Fibroblast of mammary gland (primary cell): ENCODE measurements at places on chromosomes 16 and 17.

DNA sequence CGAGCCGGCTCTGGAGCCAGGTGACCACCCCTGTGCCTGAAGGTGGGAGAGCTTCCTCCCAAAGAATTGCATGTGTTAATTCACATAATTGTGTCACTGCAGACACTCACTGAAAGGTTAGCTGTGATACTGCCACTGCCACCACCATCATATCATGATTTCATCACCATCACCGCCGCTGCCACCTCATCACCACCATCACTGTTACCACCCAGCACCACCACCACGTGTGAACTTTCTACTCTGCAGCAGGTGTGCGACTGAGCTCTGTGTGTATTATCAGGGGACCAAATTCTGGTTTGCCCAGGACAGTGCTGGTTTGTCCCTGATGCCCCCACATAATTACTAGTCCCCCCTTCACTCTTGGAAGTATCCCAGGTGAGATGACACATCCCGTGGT is 15.2 kb downstream of the BCAR1 start:
- DNase-seq: no peak

DNA sequence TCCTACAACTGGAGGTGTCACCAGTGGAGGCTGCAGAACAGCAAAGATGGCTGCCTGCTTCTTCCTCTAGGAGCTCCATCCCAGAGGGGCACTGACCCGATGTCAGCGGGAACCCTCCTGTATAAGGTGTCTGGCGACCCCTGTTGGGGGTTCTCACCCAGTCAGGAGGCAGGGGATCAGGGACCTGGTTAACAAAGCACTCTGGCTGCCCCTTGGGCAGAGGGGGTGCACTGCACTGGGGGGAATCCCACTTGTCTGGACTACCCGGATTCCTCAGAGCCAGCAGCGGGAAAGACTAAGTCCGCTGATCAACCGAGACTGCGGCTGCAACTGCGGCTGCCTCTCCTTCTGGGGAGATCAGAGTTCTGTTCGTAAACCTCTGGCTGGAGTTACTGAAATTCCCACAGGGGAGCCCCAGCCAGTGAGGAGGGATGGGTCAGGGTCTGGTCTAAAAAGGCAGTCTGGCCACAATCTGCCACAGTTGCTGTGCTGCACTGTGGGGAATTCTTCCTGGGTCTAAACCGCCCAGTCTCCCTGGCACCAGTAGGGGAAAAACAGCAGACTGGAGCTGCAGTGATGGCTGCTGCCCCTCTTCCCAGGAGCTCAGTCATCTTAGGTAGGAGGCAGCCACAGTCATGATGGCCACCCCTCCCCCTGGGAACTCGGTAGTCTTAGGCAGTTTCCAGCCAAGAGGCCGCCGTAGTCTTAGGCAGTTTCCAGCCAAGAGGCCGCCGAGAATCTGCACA is 213.4 kb downstream of the CYB561 start:
- DNase-seq: no peak

DNA sequence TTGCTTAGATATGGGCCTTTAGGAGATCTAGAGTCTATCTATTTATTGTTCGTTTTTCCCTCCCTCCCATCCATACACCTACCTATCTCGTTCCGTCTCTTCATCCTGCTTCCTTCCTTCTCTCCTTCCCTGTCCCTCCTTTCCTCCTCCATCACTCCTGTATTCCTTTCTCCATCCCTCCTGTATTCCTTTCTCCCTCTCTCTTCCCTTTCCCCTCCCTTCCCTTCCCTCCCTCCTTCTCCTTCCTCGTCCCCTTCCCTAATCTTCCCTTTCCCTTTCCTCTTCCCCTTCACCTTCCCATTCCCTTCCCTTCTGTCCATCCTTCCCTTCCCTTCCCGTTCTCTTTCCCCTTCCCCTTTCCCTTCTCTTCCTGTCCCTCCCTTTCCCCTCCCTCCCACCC is 10.6 kb downstream of the GP2 start:
- no peak for DNase-seq

DNA sequence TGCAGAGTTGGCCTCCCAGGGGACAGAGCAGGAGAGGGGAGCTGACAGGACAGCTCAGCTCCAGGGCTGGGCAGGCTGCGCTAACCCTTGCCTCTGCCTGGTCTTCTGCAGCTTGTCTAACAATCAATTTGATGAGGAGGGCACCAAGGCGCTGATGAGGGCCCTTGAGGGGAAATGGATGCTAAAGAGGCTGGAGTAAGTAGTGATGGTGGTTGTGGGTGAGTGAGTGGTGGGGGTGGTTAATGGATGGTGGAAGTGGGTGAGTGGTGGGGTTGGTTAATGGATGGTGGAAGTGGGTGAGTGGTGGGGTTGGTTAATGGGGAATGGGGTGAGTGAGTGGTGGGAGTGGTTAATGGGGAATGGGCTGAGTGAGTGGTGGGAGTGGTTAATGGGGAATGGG is 22.0 kb upstream of the CPNE2 start:
- DNase-seq: no peak

GRCh38 chr17:51638971-51639370 is 378.6 kb downstream of the UTP18 start:
- no peak for DNase-seq

DNA sequence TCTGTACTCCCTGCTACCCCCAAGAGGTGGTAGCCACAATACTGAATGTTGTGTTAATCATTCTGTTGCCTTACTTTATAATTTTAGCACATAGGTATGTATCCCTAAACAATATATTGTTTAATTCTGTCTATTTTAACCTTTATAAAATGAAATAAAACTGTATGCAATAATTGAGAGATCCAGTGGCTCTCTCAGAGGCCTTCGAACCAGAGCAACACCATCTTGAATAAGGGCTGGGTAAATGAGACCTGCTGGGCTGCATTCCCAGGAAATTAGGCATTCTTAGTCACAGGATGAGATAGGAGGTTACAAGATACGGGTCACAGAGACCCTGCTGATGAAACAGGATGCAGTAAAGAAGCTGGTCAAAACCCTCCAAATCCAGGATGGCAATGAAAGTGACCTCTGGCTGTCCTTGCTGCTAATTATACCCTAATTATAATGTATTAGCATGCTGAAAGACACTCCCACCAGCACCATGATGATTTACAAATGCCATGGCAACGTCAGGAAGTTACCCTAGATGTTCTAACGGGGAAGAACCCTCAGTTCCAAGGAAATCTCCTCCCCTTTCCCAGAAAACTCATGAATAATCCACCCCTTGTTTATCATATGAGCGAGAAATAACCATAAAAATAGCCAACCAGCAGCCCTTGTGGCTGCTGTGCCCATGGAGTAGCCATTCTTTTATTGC is 2.0 kb upstream of the CANT1 start:
- peak; percentile 69 for DNase-seq

- DNase-seq: no peak
Measured at GRCh38 chr17:9292561-9292941, 271.2 kb downstream of the NTN1 start.

DNA sequence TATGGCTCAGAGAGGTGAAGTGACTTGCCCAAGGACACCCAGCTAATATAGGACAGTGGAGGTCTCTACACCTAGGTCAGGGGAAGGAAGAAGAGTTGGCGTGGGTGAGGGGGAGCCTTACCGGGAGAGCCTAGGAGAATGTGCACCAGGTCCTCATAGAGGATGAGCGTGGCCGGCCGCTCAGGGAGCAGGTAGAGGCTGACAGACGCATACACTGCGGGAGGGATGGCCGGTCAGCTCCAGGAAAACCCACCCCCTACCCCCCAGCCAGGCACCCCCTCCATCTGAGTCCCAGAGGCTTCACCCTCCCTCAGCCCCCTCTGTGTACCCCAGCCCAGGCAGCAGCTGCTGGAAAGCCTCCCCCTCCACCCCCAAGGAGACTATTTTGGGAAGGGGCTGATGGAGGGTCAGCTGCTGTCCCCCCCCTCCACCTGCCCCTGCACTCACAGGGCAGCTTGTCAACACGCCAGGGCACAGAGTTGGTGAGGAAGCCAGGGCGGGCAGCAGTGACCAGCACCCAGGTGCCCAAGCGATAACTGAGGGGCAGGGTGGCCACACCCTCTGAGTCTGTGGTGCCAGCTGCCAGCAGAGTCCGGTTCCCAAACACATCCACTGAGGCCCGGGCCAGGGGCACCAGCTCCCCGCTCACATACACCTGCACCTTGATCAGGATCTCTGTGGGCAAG is 4.1 kb downstream of the FAM171A2 start:
- DNase-seq: no peak

DNA sequence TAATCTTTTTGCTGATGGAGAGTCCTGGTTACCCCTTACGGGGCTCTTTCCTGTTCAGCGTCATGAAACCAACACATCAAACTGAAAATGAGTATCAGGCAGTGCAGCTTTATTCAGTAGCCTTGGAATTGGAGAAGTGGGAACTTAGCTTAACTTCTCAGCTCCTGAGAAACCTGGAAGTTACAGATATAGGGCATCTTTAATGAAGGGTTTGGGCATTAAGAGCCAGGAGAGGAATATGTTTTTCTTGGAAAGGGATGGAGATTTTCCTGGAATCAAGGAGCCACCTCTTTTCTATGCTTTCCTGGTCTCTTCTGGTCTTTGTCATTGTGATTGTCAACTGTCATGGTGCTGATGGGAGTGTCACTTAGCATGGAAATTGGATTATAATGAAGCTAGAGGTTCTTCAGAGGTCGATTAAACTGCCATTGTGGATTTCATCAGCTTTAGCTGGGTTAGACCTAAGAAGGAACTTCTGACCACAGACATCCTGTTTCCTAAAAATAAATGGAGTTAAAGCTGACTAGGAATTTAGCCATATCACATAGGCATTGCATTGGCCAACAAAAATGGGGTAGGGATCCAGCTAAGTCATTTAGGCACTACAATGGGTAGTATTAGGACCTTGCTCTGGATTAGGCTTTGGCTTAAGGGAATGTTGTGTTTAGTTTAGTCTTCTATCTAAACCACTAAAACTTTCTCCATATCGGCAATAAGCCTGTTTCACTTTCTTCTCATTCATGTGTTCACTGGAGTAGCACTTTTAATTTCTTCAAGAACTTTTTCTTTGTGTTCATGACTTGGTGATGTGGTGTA is 186.4 kb downstream of the BCAS3 start:
- peak; percentile 3 for DNase-seq

DNA sequence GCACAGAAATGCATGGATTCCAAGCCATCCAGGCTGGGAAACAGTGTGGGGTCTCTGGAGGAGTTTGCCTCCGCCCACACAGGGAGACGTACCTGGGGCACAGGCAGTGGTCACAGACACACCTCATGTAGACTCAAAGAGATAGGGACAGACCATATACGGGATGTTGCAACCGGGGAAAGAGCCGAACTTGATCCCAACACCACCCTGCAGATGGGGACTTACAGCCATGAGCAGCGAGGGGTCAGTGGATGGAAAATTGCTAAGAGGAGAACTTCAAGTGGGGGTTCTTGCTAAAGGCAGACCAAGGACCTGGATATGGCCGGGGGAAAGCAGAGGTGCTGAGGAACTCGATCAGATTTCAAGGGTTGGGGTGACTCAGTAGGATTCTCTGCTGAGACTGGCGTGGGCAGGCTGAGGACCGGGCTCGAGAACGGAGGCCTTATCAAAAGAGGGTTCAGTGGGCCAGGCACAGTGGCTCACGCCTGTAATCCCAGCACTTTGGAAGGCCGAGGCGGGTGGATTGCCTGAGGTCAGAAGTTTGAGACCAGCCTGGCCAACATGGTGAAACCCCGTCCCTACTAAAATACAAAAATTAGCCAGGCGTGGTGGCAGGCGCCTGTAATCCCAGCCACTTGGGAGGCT is 12.0 kb upstream of the DNAH17 start:
- no peak for DNase-seq

DNA sequence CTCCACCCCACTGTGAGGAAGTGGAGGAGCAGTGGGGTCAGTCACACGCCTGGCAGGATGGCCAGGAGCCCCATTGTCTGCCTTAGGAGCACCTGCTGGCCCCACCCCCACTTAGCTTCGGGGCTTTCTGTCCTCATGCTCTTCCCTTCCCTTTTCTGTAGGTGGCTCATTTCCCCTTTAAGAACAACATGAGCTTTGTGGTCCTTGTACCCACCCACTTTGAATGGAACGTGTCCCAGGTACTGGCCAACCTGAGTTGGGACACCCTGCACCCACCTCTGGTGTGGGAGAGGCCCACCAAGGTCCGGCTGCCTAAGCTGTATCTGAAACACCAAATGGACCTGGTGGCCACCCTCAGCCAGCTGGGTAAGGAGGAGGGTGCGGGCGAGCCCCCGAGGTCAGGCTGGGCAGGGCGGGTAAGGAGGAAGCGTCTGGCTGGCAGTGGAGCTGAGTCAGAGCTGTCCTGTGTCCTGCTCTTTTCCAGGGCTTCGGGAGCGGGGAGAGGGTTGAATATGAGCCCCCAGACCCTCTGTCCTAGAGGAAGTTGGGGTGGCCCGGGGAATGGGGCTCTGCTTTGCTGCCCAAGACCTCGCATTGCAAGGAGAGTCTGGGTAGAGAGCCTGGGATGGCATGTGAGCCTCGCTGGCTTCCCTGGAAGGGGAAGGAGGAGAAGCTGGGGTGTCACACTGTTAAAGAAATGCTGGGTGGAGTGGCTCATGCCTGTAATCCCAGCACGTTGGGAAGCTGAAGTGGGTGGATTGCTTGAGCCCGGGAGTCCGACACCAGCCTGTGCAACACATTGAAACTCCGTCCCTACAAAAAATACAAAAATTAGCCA is 9.2 kb upstream of the SERPINF1 start:
- DNase-seq: no peak

- DNase-seq: peak; percentile 15
Measured at GRCh38 chr17:11980813-11981212, 16.5 kb downstream of the ZNF18 start.

GRCh38 chr17:45852535-45853297 is 8.0 kb downstream of the SPPL2C start:
- DNase-seq: peak; percentile 56

- no peak for DNase-seq
Measured at GRCh38 chr17:73205459-73205961, 12.7 kb downstream of the COG1 start.
